GM12865 (cell line): ENCODE measurements at places on chromosomes 3 and 15.

DNA sequence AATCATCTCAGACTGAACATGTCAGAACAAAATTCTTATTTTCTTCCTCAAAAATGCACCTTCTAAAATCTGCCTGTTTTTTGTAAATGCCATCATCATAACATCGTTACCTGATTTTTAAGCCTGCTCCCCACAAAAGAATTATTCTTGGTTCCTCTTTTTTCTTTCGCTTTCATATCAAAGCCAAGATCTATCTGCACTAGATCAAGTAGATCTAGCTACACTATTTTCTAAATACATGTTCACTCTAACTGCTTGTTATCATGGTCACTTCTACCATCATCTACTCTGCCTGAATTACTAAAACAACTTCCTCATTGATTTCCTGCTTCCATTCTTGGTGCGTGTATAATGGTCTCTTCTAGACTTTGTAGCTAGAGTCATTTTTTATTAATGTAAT is 217.7 kb downstream of the ARPP21 start:
- peak; percentile 16 for DNase-seq

DNA sequence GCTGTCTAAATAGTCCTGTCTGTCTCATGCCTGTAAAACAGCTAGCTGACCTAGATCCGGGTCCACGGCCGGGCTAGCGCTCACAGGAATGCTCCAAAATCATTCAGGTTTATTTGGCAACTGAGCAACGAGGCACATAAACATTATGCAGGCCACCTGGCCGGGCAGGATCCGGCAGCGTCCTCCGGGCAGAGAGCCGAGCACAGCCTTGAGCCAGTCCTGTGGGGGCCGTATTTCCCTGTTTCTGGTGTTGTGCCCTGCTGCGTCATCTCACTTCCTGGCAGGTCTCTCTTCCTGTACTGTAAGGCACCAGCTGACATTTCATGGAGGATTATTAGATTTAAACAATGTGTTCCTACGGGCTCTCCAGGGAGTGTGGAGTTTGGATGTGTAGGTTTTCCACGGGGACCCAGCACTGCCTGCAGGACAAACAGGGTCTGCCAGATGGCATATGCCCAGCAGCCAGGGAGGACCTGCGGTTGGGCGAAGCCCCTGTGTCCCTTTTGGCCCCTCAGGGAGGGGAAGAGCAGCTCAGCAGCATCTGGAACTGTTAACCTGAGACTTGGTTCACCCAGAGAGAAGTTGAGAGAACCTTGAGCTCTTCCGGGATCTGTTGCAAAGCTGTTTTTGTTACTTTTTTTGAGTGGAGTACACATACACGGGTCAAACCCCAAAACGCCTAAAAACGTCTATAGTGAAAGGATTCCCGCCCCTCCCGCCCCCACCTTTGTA is 16.6 kb upstream of the LRRK1 start:
- DNase-seq = peak; percentile 34

GRCh38 chr15:92028389-92028724 is 174.8 kb downstream of the SLCO3A1 start:
- DNase-seq = no peak

DNA sequence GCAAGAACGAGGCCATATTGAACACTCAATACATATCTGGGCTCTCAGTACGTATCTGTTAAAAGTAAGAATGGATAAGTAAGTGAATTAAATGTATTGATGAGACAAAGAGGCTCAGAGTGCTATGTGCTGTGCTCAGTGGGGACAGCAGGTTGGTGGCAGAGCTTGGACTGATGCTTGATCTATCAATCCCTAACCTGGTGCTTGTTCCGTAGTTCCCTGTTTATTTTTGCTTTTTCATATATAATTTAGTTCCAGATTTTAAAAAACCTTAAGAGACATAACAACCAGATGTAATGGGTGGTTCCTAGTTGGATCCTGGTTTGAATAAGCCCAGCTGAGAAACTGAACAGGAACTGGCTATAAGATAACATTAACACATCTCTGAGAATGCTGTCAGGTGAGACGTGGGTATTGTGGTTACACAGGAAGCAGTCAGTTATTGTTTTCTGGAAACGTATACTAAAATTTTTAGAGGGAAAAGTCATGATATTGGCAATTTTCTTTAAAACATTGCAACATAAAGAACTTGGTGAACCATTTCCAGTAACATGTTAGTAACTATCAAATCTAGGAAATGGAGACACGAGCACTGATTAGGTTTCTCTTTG is 120.5 kb downstream of the FOXB1 start:
- peak; percentile 33 for DNase-seq

- DNase-seq = no peak
Measured at GRCh38 chr15:67927501-67928168, 87.8 kb upstream of the RNU6-1 start.

- no peak for DNase-seq
Measured at GRCh38 chr15:91133511-91133910, 33.5 kb downstream of the SV2B start.

- peak; percentile 68 for DNase-seq
Measured at GRCh38 chr15:90002428-90002844, 1.3 kb downstream of the ZNF710 start.

DNA sequence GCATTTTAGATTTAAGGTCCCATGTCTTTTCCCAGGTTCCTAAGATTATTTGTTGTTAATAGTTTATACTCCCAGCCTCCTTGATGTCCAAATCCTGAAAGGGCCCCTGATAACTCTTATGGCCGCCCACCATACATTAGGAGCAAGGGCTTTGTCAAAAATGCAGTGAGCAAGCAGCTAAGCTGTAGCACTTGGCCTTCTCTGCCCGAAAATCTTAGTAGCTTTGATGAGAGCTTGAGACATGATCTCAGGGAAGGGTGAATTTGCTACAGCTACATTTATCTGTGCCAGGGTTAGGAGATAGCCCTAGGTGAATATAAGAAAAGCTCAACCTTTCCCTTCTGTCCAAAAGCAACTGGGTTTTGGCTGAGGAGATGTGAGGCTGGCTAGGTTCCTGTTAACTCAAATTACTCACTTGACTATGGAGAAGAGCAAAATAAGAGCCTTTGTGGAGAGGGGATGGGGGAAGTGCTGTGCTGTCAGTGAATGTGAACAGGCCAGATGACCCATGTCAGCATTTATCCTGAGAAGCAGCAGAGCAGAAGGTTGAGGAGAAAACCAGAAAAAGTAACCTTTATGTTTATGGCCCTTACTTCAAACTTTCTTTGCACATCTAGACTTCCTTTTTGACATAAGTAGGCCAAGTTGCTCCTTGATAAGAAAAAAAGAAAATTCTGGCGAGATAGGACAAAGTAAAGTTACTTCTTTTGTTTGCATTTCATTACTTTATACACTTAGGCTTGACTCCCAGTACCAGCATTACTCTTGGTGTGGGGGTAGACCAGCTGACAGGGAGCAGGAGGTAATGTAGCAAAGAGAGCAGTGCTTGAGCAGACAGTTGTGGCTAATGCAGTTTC is 21.1 kb downstream of the MAPK6 start:
- DNase-seq = no peak

GRCh38 chr15:67422296-67422695 is 98.6 kb upstream of the C15orf61 start:
- no peak for DNase-seq

DNA sequence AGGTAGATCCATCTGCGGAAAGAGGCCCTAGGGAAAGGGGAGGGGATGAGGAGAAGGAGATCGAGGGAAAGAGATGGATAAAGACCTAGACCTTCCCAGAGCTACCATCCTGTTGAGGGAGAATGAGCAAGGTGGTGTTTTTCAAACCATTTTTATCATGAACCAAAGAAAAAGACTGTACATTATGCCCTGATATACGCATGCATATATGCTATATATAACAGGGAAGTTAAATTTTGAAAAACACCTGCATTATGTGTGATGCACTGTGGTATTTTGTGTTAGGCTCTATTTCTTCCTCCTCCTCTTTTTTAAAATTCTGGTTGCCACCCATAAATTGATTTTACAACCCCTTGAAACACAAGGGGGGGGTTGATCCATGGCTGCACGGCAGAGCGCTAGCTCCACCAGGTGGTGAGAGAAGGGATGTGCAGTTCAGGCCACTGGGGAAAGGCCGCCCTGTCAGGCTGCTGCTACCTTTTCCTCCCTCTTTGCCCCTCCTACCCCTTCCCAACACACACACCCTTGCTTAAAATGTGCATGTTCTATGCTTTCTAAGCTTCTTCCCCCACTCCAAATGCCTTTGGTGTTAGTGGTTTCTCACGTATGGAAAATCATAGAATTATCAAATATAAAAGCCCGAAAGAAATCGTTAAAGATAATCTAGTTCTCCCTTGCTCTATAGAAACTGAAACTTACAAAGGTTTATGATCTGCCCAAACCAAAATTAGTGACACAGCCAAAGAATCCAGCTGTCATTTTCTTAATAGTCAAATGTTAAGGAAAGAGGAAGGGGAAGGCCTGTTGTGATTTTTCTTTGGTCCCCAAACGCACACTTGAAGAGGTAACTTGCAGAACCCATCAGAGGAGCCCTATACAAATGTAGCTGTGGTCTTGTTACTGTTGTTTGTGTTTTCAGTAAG is 262.0 kb upstream of the UMPS start:
- DNase-seq = peak; percentile 46

- DNase-seq = no peak
Measured at GRCh38 chr3:191702121-191702520, 241.2 kb downstream of the PYDC2 start.

GRCh38 chr3:182909318-182910040 is 70.9 kb downstream of the DCUN1D1 start:
- no peak for DNase-seq

- DNase-seq = no peak
Measured at GRCh38 chr3:47193871-47194859, 30.3 kb upstream of the SETD2 start.

- DNase-seq = no peak
Measured at GRCh38 chr15:94265982-94266381, 34.6 kb downstream of the MCTP2 start.

- DNase-seq = peak; percentile 83
Measured at GRCh38 chr15:71114887-71115566, at the start of gene THSD4. Gene THSD4, plus strand, starts transcription at chr15:71115471.

DNA sequence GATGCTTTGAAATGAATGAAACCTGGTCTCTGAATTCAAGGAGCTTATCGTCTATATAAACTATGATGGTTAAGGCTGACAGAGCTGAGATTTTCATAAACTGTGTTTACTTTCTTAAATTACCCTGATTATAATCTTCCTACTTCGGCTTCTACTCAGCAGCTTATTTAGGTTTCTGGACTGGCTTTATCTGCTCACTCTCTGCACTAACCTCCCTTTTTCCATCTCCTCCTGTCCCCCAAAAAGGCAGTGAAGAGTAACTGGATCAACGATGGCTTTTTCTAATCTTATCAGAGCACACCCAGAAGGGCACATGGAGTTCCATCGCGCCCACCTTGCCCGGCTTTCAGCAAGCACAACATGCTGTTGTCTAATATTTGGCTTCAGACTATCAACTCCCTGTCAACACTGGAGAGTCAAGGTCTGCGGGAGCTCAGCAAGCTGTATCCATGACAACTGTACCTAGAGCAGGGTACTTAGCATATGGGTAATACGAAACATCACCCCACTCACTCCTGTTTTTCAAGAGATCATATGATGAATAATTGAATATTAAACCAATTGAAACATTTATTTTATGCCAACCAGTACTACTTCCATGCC is 417.3 kb downstream of the GABRB3 start:
- no peak for DNase-seq

GRCh38 chr15:81229586-81229985 is 32.9 kb downstream of the IL16 start:
- DNase-seq = no peak

- no peak for DNase-seq
Measured at GRCh38 chr15:58413253-58413652, 18.5 kb upstream of the LIPC start.

DNA sequence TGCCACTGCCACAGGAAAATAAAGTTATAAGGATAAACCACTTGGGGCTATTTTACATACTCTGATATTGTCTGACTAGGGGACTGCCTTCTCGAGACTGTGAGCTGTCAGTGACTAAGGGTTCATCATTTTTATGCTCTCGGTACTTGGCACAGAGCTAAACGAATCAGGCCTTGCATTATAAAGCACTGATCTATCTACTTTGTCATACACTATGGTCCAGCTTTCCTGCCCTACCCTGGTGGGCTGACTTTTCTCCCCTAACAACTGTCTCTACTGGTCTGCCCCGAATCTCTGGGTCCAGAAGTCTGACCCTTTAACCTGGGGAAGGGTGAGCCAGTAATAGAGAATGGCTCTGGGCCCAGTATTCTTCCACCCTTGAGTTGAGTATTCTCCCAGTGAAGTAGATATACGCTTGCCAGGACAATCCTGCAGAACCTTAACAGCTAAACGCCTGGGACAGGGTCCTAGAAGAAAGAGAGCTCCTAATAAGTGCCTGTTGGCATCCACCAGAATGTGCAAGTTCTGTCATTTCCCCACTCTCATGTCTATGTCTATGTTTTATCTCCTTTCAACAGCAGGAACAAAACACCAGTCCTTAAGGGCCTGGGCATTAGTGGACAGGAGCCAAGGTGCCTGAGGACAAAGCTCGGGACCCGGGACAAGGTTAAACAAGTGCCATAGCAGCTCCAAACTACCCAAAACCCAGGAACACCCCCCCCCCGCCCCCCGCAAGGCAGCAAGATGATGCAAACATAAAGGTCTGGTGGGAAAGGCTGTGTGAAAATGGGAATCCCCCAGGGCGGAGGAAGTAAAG is 1.2 kb downstream of the LARP6 start:
- no peak for DNase-seq
